Occipital lobe (tissue), 3 donors: ENCODE measurements at places on chromosomes 6 and 20.
A peak's percentile ranks its signal among the peaks of the same experiment; 100 is the strongest.

GRCh38 chr20:57398231-57398821 is 7.1 kb downstream of the RBM38 start:
- no peak for DNase-seq

DNA sequence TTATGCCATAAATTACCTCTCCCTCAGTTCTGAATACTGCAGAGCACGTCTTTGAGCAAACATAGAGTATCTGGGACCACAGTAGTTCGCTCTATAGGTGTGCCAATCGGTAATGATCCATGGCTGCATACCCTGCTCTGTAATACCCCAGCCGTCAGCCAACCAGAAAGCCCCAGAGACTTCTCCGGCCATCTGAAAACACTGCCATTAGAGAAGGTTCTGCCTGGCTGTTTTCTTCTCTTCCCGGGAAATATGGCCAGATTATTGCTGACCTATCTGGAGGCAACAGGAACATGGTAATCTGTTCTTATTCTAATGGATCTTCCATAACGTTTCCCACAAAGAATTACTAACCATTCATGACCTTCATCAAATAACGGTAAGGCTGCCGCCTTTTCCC is 139.9 kb downstream of the RPS12 start:
- DNase-seq: no peak

DNA sequence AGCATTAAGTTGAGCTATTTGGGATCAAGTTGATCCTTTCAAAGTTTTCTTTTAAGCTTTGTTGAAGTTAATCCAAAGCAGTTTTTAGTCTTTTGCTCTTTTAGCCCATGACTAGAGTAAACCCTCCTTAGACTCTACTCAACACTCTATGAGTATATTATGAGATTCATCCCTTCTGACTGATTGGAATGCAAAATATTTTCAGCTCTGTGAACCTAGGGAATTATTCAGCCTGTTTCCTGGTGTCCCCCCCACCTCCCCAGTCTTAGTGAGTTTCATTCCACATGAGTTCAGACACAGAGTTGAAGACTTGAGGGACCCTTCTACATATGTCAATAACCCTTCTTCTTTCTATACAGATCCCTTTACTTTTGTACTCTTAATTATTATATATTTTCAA is 413.7 kb downstream of the RFPL4B start:
- DNase-seq: no peak

DNA sequence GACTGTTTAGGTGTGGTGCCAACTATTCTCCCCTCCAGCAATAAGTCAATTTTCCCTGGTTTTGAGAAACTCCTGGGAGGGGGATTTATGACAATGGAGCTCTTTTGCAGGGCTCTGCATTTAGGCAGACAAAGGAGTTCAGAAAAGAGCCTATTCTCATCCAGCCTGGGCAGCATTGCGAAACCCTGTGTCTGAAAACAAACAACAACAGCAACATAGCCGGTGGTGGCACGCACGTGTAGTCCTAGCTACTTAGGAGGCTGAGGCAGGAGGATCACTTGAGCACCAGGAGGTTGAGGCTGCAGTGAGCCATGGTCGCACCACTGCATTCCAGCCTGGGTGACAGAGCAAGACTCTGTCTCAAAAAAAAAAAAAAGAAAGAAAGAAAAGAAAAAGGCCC is 6.4 kb downstream of the CLPS start:
- DNase-seq: no peak

- no peak for DNase-seq
These were observed 603.5 kb upstream of the CITED2 start for GRCh38 chr6:139977887-139978332.

- DNase-seq: no peak
These were observed 1124.0 kb downstream of the GRIK2 start for GRCh38 chr6:102517506-102517905.

DNA sequence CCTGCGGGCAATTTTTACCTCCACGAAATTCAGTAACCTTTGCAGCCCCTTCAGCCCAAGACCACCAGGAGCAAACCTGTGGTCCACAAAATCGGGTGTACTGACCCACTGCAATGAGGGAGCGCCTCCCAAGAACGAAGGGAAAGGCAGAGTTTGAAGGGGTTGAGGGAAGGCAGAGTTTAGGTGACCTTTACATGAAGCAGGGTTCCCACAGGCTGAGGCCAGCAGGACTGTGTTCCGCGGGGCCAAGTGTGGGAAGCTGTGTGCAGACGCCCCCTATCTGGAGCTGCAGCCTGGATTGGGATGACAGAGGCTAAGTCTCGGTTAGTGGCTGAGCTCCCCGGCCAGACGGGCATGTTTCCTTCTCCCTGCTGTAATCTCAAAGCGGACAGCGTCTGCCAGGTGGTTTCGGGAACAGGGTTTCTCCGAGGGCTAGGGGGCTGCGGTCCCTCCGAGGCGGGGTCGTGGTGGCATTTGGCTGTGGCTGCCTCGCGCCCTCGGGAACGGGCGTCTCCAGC is 826 bp upstream of the PYGB start:
- peak; percentile 55 for DNase-seq
